Stimulated activated CD4-positive, alpha-beta T cell treated with anti-CD3 and anti-CD28 coated beads, TNF-alpha, amount 100 ng/mL, for 1 hour (primary cell): ENCODE measurements at places on chromosomes 3 and 15.

DNA sequence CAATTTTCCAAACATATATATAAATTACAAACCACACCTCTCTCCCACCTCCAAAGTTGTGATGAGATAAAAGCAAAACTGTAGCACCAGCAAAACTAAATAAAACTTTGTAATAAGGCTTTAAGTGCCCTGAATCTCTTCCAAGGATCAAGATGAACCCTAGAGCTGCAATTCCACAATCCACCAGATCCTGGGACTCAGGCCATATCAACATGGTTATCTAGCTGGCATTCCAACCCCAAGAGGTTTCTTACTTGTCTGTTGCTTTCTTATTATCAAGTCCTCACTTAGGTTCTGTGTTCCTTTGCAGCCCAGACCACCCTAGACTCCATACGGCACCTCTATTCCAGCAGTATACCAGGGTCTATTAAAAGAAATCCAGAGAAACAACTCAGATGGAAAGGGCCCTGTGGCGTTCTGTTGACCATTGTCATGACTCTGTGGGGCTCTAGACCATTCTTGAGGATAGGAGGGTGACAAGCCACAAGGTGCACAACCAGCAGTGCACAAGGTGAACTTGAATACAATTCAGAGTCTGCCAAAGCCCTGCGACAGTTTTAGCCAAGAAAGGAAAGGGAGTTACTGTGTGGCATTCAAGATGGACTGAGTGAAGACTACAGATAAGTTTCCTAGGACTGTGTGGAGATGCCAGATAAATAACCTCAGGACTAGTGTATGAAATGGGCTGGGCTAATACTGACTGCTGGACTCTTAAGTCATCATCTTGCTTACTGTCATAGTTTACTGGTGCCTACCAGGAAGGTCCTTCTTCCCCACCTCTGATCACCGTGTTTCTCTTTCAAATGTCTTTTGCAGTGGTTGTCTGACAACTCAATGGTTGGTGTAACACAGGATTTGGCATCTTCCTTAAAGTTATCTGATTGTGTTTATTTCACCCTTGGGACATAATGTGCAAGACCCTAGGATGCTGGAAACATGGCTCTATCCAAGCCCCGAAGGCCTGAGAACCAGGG, 27.2 kb downstream of the ACKR2 start:
- no peak for DNase-seq

DNA sequence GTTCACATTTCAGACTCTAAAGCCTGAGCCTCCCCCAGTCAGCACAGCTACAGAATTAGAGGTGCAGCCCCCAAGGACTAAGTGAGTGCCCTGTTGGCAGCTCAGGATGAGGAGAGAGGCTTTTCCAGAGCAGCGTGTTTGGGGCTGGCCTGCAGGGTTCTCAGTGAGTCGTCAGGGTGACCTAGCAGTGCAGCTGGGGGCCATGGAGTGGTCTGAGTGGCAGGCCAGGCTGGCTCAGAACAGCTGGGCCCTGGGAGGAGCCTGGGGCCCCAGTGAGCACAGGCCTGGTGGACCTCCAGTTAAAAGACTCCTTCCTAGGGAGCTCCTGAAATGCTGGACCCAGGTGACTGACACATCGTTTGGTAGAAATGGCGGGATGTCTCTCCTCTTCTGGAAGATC, 108.3 kb downstream of the SLC49A4 start:
- no peak for DNase-seq

GRCh38 chr3:133986311-133986710, 43.4 kb downstream of the SLCO2A1 start:
- no peak for DNase-seq

DNA sequence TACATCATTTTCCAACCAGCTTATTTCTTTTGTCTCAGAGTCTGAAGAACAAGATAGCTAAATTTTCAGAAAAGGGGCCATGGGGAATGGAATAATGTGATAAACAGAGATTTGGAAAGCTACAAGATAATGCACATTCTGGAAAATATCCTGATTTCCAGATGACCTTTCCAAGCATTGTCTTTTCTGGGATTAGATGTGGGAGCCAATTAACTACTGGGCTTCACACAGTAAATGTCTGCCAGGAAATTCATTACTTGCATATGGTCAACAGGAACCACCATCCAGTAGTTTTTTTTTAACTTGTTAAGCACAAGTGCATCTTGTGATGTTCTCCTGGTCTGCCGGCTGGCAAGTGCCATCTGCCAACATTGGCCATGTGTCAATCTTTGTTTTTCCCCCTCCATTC, 131.1 kb upstream of the BFSP2 start:
- DNase-seq: no peak

GRCh38 chr3:16060945-16061344, 113.5 kb upstream of the GALNT15 start:
- no peak for DNase-seq

- no peak for DNase-seq
Observed at GRCh38 chr15:51051776-51052175, 42.9 kb downstream of the TNFAIP8L3 start.

- no peak for DNase-seq
Observed at GRCh38 chr3:64901522-64901885, 213.7 kb upstream of the ADAMTS9 start.
